ENCODE measurements at places on chromosomes 16 and 17.

GRCh38 chr16:58461056-58461455 is 38.9 kb upstream of the NDRG4 start:
- no peak for DNase-seq

DNA sequence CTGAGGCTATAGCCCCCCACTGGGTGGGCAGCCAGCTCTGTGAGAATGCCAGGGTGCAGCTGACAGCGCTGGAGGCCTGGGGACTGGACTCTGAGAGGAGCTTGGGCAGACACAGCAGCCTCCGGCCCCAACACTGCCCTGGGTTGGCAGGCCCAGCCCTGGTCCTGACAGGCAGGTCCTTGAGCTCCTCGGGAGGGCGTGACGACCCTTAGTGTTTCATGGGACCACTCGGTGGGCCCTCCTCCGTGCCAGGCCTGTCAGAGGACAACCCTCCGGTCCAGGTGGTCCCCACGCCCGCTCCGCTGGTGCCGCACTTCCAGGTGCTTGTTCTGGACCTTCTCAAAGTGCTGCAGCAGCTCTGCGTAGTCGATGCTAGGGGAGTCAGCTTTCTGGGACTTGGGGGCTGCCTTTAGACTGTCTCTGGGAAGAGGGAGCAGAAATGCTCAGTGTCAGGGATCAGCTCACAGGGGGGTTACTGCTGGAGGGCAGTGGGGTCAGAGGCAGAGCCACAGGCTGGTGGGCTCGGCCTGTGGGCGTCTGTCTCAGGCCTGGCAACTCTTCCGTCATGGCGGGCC is 1.9 kb upstream of the MTSS2 start:
- DNase-seq, result no peak

- no peak for DNase-seq
These were observed 3.6 kb downstream of the ACD start for GRCh38 chr16:67656344-67657016.

DNA sequence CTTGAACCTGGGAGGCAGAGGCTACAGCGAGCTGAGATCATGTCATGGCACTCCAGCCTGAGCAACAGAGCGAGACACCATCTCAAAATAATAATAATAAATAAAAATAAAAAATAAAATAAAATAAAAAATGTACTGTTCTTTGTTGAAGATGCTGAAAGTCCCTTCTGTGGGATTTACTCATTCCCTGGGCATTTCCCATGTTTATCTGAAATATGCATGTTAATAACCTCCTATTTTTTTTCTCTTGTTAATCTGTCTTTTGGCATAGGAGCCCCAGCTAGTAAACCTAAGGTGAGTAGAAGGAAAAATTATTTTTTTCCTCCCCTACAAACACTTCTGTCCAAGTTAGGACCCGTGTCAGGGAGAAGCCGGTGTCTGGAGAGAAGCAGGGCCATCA is 34.4 kb downstream of the TMEM92 start:
- no peak for DNase-seq

DNA sequence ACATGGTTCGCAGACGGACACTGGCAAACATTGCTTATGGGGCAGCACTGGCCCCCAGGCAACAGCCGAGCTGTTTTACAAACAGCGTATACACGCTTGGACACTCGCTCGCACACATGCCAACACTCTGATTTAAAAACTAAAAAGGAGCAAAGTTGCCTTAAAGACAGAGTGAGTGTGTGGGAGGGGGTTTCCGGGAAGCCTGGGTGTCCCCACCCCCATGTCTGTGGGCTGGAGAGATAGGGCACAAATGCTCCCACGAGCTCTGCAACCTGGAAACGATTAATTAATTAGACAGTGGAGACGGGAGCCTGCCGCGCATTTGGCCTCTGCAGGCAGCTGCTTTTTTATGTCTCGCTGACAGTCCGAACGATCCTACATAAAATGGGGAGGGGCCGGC is 107.9 kb upstream of the ZNF469 start:
- DNase-seq, result no peak

- no peak for DNase-seq
These were observed 397.7 kb upstream of the PMFBP1 start for GRCh38 chr16:72569677-72570076.

- no peak for DNase-seq
These were observed 123.7 kb downstream of the SPACA3 start for GRCh38 chr17:33115366-33115765.

DNA sequence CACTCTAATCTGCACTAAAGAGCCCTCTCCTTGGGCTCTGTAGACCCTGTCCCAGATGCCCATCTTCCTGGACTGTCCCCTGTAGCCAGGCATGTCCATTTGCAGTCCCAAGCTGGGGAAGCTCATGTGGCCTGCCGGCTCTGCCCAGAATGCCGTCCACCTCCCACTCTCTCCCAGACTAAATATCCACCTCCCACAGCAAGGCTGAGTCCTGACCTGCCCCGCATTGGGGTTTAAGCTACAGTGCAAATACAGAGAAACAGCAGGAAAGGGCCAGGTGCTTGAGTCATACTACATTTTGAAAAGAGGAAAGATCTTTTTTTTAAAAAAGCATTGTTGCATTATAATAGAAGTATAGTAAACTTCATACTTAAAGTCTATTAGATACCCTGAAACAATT is 3.0 kb downstream of the ST6GALNAC2 start:
- DNase-seq, result no peak

- DNase-seq, result no peak
These were observed 119.0 kb upstream of the EEF2KMT start for GRCh38 chr16:5216441-5217080.

DNA sequence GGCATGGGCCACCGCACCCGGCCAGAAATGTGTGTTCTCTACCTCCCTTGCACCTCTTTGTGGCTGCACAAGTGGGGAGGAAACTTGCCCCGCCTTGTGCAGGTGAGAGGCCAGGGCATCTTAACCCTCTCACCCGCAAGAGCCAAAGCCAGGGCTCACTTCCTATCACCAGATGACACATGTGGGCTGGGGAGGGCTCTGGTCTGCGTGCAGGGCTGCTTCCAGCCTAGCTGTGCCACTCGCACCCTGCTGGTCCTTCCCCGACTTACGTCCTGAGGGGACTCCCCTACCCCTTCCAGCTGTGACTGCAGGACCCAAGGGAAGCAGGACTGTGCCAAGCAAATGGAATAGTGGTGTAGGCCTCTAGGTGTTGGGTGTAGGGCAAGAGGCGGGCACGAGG is 6.9 kb downstream of the MIEF2 start:
- DNase-seq, result no peak

DNA sequence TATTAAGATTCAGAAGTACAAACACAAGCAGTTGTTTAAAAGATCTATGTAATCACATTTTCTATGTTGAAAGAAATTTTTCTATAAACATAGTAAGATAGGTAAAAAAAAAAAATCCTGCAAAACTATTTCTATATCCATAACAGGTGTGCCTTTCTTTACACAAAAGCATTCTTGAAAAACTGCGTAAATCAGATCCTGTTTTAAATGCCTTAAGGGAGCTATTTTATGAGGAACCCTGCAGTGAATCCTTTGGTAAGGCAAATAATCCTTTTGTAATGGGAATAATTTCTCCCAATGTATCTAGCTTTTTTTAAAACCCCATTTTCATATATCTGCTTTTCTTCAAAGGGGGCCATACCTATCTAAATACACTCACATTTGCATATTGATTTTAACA is 157.3 kb downstream of the AATF start:
- DNase-seq, result no peak

DNA sequence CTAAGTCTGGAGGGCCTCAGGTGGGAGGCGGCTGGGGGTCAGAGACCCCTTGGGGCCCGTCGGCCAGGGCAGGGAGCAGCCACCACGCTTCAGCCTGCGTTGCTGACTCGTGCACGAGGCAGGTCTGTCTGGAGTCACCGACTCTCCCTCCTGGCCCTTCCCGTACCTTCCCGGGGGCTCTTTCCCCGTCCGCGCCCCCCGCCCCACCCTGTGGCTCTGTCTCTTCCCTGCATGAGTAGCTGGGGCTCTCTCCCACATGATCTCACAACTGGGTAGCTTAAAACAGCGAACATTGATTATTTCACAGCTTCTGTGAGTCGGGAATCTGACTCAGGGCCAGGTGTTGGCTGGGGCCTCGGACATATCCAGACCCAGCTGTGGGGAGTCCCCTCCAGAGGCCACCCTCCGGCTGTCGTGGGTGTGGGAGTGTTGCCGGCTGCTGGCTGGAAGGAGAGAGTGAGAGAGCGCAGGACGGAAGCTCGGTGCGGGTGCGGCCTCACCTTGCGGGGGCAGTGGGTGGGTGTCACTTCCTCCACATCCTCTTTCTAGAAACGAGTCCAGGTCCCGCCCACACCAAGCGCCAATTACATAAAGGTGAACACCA is 17.3 kb downstream of the BAHCC1 start:
- peak; percentile 25 for DNase-seq

Data from stimulated activated CD8-positive, alpha-beta memory T cell treated with anti-CD3 and anti-CD28 coated beads, Interleukin-4, amount 100 ng/mL, for 1 hour (primary cell).